ENCODE measurements at places on chromosomes 5 and 9.

DNA sequence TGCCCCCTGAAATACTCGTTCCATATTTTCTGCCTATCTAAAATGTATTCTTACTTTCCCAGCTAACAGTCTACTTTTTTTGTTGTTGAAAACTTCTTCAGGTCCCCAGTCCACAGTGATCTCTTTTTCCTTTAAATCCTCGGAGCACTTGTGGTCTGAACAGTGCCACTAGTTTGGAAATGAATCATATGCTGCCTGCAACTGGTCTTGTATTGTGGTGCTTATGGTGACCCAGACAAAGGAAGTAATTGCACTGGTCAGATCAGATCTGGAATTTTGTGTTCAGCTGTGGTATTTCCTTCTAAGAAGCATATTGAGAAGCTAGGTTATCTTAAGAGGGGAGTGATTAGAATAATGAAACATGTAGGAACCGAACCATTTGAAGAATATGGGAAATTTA is 2.9 kb downstream of the UNC13B start:
- DNase-seq = no peak

GRCh38 chr5:17436761-17437221 is 61.2 kb upstream of the TAF11L2 start:
- DNase-seq = peak; percentile 32

DNA sequence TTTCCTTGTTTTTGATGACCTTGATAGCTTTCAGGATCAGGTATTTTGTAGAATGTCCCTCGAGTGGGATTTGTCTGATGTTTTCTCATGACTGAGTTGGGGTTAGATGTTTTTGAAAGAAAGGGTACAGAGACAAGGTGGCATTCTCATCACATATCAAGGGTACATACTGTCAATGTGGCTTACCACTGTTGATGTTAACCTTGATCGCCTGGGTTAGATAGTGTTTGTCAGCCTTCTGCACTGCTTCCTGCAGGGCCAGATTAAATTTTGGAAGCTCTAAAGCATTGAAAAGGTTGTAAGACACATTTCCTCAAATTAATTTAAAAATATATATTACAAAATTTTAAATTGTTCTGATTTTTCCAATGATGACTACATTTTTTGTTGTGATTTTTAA is 287.4 kb upstream of the ACTBL2 start:
- DNase-seq = no peak

DNA sequence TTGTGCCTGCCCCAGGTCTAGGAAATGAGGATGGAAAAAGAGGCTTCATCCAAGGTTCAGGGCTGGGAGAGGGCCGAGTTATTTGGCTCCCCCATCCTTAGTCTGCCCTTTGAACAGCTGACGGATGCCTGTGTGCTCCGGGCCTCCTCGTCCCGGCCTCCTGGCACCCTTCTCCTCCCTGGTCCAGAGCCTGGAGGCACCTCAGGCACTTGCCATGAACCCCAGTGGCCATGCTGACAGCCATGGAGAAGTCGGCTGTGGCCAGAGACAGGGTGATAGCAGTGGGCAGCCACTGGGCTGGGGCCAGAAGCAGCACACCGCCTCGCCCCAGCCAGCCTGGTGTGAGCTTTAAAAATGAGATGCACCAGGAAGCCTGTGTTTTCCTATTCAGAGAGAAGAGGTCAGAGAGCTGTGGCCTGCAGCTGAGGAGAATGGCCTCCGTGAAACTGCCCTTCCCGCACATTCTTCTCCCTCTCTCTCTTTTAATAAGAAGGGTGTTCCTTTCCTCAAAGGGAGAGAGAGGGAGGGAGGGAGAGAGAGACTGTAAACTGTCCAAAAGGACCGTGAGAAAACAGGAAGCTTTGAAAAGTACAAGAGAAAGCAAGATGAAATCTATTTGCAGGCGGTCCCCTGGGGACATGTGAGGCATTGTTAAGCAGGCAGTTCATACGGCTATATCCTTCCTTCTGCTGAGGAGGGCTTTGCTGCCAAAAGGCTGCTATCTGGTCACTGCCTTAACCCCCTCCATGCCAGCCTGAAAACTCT is 55.3 kb downstream of the ZNF366 start:
- peak; percentile 78 for DNase-seq

GRCh38 chr5:101163088-101163487 is 260.0 kb upstream of the ST8SIA4 start:
- DNase-seq = no peak

DNA sequence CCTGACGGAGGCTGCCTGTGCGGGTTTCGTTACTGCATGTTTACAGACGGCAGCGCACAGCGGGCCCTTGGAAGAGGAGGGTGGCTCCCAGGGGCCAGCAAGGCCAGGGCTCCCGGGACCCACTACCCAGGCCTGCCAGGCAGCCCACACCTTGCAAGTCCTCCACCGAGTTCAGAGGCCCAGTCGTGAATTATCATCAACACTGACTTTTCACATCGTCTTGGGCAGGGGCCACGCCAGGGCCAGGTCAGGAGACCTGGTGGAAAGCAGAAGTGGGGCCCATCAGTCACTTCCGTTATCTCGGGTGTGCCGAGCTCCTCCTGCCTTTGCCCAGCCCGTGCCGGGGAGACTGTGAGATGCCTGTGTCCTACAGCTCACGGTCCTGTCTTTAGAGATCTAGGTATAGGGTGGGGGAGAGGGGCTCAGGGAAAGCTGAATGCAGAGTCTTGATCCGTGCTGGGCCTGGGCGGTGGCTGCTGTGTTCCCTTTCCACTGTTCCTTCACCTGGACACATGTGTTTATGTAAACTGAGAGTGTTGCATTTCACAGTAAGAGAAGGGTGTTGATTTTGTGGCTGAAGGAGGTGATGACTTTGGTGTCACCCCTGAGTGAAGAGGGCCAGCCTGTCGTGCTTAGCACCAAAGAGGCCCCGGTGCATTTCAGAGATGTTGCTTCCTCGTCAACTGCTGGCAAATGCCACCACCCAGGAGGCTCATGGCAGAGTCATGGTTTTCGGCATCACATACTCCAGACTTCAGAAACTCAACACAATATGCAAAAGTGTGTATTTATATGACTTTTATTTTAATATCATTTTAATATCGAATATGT is 175.2 kb downstream of the GAPVD1 start:
- no peak for DNase-seq

GRCh38 chr9:9117866-9118265 is 1318.3 kb upstream of the DMAC1 start:
- no peak for DNase-seq

DNA sequence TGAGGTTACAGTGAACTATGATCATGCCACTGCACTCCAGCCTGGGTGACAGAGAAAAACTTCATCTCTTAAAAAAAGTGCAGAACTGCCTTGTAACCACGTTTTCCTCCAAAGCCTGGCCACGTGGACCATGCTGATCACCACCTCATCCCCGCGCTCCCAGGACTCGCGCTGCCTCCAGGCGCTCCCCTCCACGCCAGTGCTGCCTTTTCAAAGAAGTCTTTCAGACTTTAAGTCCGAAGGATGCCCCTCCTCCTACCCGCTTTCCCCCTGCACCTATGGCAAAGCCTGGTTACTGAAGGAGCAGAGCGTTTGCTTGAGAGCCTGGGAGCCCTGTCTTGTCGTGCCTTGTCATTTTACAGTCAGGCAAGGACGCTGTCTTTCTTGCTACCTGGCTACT is 43.8 kb downstream of the HABP4 start:
- DNase-seq = no peak

DNA sequence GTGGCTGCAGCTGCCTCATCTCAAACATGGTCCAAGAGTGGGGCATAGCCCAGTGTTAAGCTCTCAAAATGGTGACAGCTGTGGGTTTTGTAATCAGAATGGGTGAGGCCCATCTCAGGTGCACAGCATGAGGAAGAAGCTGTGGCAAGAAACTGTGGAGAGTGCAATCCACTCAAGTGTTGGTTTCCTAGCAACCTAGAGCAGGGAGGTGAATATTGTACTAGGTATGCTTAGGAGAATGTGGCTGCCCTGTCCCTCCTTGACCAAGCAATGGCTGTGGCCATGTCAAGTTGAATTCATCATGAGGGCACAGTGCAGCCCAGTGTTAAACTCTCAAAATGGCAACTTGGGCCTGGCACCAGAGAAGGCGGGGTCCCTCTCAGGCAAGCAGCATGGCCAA is 160.5 kb upstream of the KCNN2 start:
- no peak for DNase-seq

DNA sequence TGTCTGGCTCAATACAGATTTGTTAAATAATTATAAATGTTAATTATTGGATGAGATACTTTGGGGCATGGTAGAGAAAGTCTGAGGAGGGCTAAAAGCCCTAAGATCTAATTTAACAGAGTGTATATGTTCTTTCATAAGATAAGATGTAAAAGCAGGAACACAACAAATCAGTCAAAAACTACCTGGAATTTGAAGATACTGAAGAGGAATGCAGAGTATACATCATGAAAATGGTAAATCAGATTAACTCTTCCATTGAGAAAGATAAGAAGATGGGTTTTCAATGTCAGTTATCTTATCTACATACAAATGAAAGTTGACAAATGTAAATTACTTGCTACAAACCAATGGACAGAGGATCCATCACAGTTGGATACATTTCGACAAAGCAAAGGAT is 107.3 kb upstream of the NFIB start:
- DNase-seq = no peak

DNA sequence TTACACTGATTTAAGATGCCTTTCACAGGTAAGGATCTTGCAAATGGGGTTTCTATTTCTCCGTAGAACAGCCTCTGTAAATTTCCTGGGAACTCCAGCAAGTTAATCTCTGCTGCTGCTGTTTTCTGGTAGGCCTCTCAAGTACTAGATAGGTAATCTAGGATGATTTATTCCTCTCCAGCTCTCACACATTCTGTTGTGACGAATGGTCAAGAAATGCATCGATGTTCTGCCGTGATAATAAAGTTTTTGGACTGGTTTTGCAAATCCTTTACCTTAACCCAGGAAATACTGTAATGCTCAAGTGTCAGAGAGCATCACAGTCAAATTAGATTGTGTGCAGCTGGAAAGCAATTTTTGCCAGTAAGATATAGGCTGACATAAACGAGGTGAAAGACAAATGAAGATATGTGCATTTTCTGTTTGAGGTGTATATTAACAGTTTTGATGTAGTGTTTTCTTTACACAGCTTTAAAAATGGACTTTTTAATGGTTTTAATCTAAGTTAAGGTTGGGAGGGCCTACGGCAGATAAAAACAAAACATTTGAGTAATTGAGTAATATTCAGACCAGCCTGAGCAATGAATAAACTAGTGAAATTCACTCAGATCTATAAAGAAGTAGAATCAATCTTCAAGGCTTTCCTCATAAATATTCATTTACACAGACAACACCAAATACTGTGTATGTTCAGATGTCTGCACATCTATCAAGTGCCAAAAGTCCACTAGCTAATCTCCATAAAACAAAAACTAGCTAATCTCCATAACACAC is 300.6 kb upstream of the EDIL3 start:
- no peak for DNase-seq

Measured in GM20000 (cell line).